GM04504 (cell line): ENCODE measurements at places on chromosomes 12 and 14.

DNA sequence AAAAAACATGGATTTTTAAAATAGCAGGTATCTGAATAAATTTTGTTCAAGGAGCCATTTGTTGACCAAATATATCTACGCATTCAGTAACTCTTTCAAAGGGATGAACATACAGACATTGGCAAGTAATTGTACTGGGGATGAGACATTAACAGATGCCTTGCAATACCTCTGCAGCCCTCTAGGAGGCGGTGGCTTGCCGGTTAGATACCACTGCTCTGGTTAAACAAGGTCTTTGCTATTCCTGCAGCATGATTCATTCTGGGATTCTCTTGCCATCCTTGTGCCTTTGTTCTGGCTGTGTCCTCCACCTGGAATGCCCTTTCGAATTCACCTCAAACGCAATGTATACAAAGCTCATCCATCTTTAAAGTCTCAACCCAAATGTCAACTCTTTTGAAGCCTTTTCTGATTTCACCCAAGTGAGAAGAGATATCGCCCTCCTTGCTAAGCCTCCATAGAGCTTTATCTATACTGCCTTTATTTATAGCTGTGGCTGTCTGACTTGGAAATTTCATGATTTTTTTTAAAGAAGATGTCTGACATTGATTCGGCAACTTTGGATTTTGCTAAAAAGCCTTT, 131.0 kb upstream of the SRRM4 start:
- DNase-seq = no peak

DNA sequence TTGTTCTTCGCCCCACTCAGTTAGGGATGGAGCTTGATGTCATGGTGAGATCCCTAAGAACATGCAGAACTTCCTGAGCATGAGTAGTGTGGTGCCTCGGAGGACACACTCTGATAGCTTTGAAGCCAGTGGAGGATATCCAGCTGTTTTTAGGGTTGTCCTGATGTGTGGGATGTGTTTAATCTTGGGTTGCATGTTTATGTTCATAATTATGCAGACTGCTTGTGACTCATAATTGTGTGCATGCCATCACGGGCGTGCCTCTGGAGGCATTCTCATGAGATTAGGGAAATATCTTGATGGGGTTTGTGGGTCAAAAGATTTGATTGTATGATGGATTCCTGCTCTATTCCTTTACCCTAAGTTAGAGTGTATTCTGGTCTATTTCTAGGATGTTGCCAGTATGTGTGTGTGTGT, 267.4 kb upstream of the PELI2 start:
- DNase-seq = no peak

DNA sequence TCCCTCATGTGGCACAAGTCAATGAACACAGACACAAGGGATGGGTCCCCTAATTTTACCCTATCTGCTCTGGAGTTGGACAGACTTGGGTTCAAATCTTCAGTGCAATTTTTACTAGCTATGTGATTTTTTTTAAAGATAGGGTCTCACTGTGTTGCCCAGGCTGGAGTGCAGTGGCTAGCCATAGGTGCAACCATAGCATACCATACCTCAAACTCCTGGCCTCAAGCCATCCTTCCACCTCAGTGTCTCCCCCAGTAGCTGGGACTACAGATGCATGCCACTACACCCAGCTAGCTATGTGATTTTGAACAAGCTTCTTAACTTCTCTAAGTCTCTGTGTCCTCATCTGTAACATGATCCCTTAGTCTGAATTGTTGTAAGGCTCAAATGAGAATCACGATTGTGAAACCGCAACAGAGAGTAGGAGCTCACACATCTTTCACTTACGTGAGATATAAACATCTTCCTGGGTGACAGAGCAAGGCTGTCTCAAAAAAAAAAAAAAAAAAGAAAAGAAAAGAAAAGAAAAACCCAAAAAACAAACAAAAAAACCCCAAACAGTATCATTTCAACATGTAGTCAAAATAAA, 4.7 kb downstream of the CALCOCO1 start:
- no peak for DNase-seq

GRCh38 chr12:122006186-122006926, 15.3 kb upstream of the BCL7A start:
- DNase-seq = no peak

DNA sequence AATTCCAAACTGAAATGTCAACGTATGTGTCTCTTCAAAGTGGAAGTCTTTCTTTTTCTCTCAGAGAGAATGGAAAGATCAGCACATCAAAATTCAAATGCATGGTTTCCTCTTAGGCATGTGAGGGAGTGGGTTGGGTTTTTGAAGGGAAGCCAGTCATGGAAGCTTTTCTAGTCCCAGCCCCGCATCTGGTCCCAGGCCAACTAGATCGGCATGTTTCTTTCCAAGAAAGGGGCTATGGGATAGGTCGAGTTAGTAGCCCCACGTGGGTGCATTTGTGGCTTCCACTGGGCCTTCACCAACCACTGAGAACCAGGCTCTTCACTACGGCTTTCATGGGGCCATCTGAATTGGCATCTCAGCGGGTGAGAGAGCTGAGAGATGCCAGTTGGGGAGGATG, 6.6 kb downstream of the C1S start:
- no peak for DNase-seq

DNA sequence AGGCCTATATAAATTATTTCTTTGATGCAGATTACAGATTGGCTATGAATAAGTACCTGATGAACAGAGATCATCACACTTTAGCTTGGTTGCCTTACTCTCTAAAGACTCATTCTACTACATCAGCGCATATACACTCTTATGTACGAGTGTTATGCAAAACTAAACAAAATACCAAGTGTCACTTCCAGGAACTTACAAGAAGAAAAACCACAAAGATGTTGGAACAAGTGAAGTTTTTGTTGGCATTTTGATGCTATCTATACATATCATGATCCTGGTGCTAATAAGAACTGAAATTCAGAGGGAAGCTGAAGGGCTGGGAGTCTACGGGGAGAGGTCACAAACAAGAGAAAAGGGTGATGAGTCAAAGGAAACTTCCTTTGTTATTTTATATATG, 47.9 kb upstream of the CERS5 start:
- DNase-seq = no peak

DNA sequence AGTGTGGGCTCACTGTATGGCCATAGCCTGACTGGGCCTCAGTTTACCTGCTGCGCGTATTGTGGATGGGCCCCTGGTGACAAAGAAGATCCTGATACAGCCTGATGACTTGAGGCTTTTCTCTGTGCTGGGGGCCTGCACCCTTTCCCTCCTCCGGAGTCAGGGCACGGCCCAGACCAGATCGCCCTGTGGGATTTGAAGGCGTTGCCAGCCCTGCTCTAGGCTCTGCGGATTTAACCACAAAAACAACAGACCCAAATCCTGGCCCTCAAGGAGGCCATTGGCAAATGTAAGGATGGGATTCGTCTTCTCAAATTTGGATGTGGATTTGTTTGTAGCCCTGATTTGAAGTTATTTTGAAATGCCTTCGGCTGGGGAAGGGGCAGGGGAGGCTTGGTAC, 195.8 kb downstream of the TSPAN9 start:
- no peak for DNase-seq

GRCh38 chr14:93369713-93370266, 22.8 kb downstream of the COX8C start:
- DNase-seq = no peak

GRCh38 chr12:49882248-49882850, 21.4 kb downstream of the FAIM2 start:
- DNase-seq = no peak

DNA sequence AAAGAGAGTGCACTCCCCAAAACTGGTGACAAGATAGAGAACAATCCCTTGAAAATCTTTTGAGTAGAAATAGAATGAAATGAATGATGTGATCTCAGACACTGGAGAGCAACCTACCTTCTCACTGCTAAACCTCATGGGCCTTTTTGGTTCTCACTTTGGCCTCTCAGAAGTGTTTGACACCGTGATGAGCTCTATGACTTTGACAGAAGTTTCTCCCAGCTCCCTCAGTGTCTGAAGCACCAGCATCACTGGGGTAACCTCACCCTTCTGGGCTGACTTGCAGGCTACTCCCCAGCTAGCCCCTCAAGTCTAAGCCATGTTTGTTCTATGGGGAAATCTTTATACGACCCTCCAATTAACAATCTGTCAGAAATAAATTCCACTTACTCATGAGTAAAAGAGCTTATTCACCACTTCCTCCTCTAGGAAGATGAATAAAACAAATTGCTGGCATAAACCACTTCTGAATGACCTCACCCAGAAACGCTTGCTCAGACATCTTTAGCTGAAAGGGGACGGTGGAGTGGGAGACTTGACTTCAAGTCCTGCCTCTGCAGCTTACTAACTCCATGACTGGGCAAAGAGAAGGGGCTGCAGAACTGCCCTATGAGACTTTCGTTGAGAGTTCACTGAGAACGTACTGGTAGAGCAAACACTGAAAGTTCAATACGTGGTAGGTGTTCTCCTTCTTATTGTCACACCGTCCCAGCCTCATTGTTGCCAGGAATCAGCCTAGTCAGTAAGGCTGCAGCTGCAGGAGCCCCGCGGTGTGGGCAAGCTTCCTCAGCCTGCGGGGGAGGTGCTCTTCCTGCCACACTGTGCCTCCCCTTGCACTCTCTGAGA, 46.5 kb downstream of the ST8SIA1 start:
- peak; percentile 29 for DNase-seq

- DNase-seq = no peak
Measured at GRCh38 chr12:92505254-92506231, 197.2 kb upstream of the PLEKHG7 start.

DNA sequence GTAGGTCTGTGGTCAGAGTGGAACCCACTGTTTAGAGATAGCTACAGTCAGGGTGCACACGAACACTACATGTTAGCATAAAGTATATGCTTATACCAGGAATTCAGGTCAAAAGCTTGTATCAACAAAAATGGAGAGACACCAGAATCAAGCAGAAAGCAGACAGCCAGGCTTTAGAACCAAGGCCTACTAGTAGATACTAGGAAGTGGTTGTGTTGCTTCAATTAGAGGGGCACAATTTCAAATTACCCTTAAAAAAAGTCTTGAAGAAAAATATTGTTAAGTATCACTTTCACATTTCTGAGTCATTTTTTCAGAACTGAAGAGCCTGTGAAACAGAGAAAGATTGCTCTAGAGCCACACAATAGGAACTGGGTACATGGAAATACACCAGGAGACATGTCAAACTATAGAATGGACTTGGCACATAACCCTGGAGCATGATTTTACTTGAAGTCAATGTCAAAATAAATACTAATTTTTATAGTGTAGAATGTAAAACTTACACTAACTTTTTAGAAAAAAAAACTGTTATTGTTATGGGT, 41.6 kb downstream of the LRRC9 start:
- no peak for DNase-seq

- DNase-seq = no peak
Measured at GRCh38 chr12:13197032-13197431, 506 bp downstream of the EMP1 start.

DNA sequence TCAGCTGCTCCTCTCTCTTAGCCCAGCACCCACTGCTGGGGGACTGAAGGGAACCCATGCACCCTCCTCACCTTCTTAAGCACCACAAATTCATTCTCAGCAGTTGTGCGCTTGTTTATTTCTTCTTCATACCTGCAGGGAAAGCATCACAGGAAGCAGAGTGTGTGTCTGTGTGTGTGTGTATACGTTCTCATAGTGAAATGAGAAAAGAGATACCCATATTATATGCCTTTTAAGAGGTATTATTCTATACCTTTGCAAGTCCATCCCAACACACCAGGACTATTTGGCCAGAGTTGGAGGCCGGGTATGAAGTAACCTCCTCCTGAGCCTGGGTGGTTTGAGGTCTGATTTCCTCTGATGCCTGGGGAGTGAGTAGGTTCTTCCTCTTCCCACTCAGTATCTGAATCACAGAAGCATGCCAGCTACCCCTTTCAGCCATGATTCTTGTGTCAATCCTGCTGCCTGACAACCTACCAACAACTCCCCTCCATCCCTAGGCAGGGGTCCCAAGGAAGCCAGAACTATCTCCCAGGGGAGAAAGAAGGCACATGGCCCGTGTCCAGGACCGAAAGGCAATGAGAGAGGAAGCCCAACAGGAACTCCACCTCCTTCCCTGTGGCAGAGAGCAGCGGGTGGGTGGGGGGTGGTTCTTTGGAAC, 3.0 kb downstream of the KRT73 start:
- no peak for DNase-seq

DNA sequence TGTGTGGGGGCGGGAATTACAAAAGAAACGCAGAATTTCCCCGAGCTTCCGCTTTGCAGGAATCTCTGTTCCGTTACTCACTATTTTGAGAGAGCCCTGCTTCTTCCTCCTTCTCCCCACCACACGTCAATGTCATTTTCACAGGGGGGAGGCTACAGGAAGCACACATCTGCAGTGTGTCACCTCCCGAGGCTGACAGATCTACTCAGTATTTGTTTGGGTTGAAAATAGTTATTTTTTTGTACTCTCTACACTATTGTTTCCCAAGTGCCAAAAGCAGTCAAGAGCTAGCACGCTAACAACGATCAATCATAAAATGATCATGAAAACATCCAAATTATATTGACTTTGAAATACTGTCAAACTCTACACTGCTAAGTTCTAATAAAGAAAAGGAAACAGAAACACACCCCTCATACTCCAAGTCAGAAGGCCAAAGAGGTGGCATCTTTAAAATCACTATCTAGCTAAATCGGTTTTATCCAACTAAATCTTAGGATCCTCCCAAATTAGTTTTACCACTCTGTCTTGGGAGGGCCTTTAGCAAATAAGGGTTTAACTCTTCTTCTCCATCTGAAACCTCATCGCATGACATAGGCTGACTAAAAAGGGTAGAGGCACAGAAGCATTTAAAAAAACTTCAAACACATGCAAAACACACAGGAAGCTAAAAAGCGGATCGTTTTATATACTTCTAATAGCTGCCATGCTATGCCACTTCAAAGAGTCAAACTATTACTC, 51.8 kb downstream of the FOXN3 start:
- DNase-seq = no peak

DNA sequence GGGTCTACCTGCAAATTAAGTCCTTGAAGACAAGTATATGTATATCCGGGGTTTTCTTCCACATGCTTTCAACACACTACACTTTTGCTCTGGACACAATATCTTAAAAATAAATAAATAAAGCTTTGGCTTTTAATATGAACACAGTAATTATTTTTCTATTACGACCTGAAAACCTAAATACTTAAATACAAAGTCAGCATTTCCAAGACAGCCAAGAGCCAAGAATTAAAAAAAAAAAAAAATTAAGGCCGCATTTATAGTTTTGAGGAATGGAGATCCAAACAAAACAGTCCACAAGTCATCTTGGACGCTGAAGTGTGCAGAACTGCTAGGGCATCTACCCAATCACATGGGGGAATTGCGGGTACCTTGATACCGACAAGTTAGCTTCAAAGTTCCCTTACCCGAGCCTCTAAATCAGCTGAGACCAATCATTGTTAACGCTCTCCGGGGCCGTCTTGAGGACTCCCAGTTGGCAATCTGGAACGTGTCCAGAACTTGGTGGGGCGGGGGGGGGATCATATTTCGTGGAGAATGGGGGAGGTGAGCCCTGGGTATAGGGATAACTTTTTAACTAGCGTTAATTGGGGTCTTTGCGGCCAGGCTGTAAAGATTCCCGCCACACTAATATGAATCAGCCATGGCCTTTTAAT, 731 bp upstream of the PCNX4 start:
- DNase-seq = peak; percentile 46

DNA sequence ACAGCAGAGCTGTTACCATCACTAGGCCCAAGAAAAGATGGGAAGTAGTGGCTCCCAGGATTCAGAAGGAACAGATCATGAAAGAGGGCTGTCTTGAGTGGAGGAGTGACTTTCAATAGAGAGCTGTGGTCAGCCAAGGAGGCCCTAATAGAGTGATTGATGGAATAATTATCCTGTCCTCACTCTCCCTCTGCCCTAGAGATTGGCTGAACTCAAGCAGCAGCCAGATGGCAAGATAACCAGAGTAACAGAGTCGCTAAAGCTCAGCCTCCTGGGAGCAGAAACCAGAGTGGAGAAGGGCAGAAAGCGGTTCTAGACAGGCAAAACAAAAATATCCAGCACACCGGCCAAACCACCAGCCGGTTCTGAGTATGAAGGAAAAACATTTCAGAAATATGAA, 23.1 kb downstream of the GMFB start:
- DNase-seq = no peak
